Kidney (tissue), 22 donors: ENCODE measurements at places on chromosomes 6 and 20. TPM values are rescaled to one million over a fixed set of nuclear protein-coding genes. Genes with fewer than 3 reads are reported as not detected.
A peak's percentile ranks its signal among the peaks of the same experiment; 100 is the strongest.

DNA sequence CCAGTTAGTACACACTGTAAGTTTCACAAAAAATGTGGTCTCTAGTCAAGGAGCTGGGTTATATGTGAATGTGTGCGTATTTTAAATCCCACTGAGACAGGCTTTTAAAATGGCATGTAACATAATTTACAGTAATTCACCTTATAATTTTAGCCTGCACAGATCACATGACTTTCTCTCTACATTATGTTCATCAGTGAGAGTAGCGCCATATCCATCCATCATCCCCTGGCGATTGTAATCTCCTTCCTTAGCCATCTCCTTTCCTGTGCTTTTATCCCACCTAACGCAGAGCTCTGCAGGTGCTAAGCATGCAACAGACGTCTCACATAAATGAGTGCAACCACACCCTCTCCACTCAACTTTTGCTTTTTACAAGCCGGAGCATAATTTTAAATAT is 210.8 kb downstream of the TBC1D7 start:
- H3K27ac ChIP-seq: no peak overlapping the region
- H3K36me3 ChIP-seq: no peaks in the 10 kb centered on the region
- no peaks in the 10 kb centered on the region for H3K27me3 ChIP-seq
- H3K4me3 ChIP-seq: no peak overlapping the region

- no peak overlapping the region for H3K27ac ChIP-seq
- H3K36me3 ChIP-seq: no peaks in the 10 kb centered on the region
- DNase-seq: no peak
- no peaks in the 10 kb centered on the region for H3K4me1 ChIP-seq
- no peaks in the 10 kb centered on the region for H3K27me3 ChIP-seq
- H3K4me3 ChIP-seq: no peak overlapping the region
These were observed 173.6 kb downstream of the MTFR2 start for GRCh38 chr6:136076496-136076895.

GRCh38 chr6:1756472-1757129 is 146.9 kb downstream of the FOXC1 start:
- H3K4me1 ChIP-seq: no peaks in the 10 kb centered on the region
- H3K27ac ChIP-seq: no peak overlapping the region
- H3K36me3 ChIP-seq: no peaks in the 10 kb centered on the region

- no peaks in the 10 kb centered on the region for H3K4me1 ChIP-seq
- no peaks in the 10 kb centered on the region for H3K27me3 ChIP-seq
- H3K27ac ChIP-seq: no peak overlapping the region
- H3K36me3 ChIP-seq: peaks cover 4% of the 10 kb centered on the region
These were observed 94.0 kb downstream of the ZMYND8 start for GRCh38 chr20:47262365-47263013.

DNA sequence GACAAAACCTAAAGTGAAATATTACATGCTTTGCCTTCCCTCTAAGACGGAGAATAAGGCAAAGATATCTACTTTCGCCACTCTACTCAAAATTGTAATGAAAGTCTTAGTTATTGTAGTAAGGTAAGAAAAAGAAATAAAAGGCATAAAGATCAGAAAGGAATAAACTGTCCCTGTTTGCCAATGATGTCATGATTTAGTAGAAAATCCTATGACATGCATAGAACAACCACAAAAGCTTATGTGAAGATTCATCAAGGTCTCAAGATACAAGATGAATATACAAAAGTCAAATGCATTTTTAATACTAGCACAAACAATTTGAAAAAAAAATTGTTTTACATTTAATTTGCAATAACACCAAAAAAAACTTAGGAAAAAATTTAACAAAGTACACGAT is 64.0 kb upstream of the FOXQ1 start:
- no peaks in the 10 kb centered on the region for H3K36me3 ChIP-seq
- DNase-seq: no peak
- H3K27me3 ChIP-seq: no peaks in the 10 kb centered on the region
- no peak overlapping the region for H3K27ac ChIP-seq

DNA sequence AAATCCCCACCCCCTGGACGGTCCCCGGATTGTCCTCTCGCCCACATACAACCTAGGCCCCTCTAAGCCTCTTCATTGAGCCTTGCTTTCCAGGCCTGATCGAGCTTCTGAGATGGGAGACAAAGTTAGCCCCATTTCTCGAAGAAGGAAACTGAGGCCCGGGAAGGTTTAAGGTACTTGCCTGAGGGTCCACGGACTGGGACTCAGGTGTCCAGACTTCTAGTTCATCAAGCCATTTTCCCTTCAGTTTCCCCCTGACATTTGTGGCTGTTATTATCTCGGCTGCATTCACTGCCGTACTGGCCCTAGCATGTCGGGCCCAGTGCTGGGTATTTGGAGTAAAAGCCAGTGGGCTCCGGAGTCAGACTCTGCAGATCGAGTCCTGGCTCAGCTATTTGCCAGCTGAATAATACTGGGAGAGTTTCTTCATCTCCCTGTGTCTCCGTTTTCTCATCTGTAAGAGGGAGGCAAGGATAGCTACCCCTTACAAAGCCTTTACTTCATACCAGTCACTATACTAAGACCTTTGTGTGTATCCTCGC is 633 bp downstream of the RPRD1B start:
- no peaks in the 10 kb centered on the region for H3K27me3 ChIP-seq
- no peaks in the 10 kb centered on the region for H3K4me1 ChIP-seq
- no peak for DNase-seq
- peak overlapping the region; percentile 84 for H3K4me3 ChIP-seq
- H3K36me3 ChIP-seq: no peaks in the 10 kb centered on the region
- peak overlapping the region; percentile 95 for H3K27ac ChIP-seq

DNA sequence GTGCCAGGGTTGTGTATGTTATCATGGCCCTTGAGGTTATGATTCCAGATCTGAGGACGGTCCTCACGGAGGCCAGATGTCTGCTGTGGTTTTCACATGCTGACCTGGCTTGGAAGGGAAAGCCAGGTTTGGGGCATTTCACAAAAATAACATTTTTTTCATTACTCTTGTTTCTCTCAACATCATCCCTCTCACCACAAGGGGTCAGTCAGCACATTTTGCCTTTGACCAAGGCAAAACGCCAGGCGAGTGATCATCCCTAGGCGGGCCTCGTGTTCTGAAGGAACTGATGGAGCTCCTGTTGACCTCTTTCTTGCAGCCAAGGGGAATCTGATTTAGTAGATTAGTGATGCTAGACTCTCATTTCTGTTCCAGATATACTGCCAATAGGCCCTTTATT is 133.5 kb downstream of the TBC1D7 start:
- no peak overlapping the region for H3K4me3 ChIP-seq
- no peaks in the 10 kb centered on the region for H3K27me3 ChIP-seq
- H3K27ac ChIP-seq: no peak overlapping the region
- no peaks in the 10 kb centered on the region for H3K36me3 ChIP-seq
- H3K4me1 ChIP-seq: no peaks in the 10 kb centered on the region

The SSR1 gene
- total RNA-seq: 163 TPM

The RAET1L gene
- 3.3 TPM for total RNA-seq

The RIPK1 gene
- total RNA-seq: 30.4 TPM

DNA sequence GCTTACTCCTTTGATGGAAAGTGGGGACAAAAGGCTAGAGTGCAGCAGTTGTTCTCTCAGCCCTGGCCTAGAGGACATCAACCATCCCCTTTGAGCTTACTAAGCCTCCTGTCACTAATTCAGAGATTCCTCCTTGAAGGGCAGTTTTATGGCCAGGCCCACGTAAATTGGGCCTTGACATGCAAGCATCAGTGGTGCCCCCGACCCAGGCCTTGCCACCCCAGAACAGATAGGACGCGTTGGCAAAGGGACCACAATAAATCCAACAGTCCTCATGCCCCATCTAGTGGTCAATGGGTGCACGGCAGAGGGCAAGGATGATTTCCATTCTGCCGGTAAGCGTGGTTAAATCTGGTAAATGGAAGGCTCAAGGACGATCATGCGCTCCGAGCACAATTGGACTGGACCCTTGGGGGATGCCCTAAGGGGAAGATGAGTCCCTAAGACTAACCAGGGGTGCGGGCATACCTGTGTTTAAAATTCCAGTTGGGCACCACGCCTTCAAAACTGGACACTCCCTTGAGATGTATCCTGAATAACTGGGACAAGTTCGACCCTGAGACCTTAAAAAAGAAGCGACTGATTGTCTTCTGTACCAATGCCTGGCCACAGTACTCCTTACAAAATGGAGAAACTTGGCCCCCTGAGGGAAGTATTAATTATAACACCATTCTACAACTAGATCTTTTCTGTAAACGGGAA is 32.6 kb downstream of the CEP85L start:
- H3K4me3 ChIP-seq: no peak overlapping the region
- H3K4me1 ChIP-seq: peaks cover 5% of the 10 kb centered on the region
- peak; percentile 55 for DNase-seq
- H3K27me3 ChIP-seq: no peaks in the 10 kb centered on the region

- no peak for DNase-seq
- H3K4me1 ChIP-seq: no peaks in the 10 kb centered on the region
- no peak overlapping the region for H3K4me3 ChIP-seq
These were observed 134.2 kb downstream of the TRIM27 start for GRCh38 chr6:28789553-28790083.

The TJAP1 gene
- total RNA-seq: 38.5 TPM

- no peak overlapping the region for H3K27ac ChIP-seq
- no peak overlapping the region for H3K4me3 ChIP-seq
- no peaks in the 10 kb centered on the region for H3K36me3 ChIP-seq
These were observed 98.3 kb upstream of the SASH1 start for GRCh38 chr6:148244217-148244935.

GRCh38 chr6:64238071-64238470 is 602.5 kb downstream of the PHF3 start:
- DNase-seq: no peak
- H3K4me1 ChIP-seq: no peaks in the 10 kb centered on the region
- no peak overlapping the region for H3K27ac ChIP-seq
- H3K27me3 ChIP-seq: no peaks in the 10 kb centered on the region
- H3K36me3 ChIP-seq: no peaks in the 10 kb centered on the region

- no peaks in the 10 kb centered on the region for H3K27me3 ChIP-seq
- H3K4me3 ChIP-seq: no peak overlapping the region
- no peak overlapping the region for H3K27ac ChIP-seq
- no peaks in the 10 kb centered on the region for H3K4me1 ChIP-seq
- no peak for DNase-seq
These were observed 278.2 kb upstream of the PREP start for GRCh38 chr6:105681061-105681460.
